Breast epithelium (tissue), 4 donors: ENCODE measurements at places on chromosomes 13 and 19.

- no peak for DNase-seq
Observed at GRCh38 chr13:97069050-97069815, 75.0 kb upstream of the OXGR1 start.

DNA sequence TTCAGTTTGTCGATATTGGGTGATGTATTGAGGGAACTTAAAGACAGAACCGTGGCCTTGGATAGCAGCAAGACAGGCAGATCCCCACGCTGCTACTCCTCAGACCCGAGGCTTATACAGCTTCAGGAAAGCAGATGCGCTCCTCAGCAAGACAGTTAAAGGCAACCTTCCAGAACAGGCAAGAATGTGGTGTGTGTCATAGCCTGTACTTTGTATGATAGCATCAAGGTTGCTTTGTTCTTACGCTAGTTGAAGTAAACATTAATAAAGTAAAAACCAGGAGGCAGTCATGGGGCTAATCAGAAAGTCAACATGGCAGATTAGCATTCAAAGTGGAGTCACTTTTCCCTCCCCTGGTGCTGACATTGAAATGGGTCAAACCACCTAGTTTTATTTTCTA is 473.2 kb downstream of the DCT start:
- DNase-seq, result no peak

GRCh38 chr19:41804336-41804735 is 7.9 kb downstream of the CEACAM3 start:
- DNase-seq, result no peak

GRCh38 chr13:52738719-52739467 is 727 bp downstream of the CNMD start:
- no peak for DNase-seq

DNA sequence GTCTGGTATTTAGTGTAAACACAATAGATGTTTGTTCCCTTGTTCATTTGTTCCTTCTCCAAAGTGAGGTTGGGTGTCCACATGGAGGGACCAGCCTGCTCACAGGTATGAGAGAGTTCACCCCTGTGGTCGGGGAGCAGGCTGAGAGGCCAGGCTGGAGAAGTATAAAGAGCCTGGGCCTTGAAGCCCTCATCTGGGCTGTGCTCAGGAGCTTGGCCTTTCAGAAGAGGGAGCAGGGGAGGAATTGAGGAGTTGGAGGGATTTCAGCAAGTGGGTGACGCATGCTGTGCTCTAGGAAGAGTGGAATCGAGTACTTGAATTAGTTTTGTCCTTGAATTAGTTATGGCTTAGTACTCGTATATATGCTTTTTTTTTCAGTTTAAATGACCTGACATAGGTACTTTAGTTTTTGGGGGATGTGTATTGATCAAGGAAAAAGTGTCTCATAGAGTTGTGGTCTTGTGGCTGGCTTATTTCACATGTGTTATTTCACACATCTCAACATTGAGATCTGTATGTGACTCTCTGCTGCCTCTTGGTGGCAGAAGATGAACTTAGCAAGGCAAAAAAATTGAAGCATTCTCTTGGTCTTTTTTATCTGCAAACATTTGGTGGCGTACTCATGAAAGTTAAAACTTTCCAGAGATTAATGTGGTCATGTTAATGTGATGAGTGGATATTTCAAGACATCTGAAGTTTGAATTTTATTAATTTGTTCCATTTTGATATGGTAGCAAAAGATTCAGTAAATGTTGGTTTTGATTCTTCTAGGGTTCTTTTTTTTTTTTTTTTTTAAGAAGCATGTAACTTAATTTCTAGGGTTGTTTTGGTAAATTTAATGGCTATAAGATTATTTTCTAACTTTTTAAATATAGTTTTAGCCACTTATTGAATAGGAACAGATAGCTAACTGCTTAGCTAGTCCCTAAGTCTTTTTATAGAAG is 54.3 kb downstream of the SLAIN1 start:
- no peak for DNase-seq

DNA sequence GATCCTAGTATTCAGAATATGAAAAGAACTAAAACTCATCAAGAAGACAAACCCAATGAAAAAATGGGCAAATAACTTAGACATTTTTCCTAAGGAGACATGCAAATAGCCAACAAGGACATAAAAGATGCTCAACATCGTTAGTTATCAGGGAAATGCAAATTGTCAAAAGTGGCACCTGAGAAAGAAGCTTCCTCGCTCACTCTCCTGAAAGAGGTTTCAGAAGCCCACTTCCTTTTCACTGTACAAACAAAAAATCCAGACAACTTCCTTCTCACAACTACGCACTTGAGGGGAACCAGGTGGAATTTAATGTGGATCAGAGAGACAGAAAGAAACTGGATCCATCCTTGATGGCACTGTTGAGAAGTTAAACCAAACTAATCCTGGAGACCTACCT is 41.5 kb downstream of the KLF12 start:
- DNase-seq, result no peak

GRCh38 chr19:13850910-13851733 is 25.8 kb upstream of the NANOS3 start:
- DNase-seq, result peak; percentile 96

DNA sequence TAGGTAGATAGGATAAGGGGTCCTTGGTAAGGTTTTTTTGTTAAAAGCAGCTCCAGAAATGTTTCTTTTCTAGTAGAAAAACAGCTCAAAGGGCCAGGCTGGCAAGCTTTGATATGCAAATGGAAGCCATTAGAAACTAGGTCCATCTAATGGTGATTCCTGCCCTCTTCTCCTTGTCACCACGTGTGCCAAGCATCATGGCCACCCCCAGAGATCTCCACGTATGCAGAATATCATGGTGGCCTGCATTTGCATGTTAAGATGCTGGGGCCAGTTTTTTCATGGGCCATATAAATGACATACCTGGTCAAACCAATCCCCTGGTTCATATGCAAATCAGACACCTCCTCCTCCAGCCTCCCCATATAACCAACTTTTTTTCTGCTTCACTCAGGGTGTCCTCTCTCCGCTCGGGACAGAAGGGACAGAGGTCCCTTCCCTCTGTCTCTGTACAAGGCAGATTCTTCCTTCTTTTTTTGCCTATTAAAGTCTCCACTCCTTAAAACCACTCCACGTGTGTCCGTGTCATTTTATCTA is 1335.9 kb downstream of the UQCRFS1 start:
- no peak for DNase-seq

DNA sequence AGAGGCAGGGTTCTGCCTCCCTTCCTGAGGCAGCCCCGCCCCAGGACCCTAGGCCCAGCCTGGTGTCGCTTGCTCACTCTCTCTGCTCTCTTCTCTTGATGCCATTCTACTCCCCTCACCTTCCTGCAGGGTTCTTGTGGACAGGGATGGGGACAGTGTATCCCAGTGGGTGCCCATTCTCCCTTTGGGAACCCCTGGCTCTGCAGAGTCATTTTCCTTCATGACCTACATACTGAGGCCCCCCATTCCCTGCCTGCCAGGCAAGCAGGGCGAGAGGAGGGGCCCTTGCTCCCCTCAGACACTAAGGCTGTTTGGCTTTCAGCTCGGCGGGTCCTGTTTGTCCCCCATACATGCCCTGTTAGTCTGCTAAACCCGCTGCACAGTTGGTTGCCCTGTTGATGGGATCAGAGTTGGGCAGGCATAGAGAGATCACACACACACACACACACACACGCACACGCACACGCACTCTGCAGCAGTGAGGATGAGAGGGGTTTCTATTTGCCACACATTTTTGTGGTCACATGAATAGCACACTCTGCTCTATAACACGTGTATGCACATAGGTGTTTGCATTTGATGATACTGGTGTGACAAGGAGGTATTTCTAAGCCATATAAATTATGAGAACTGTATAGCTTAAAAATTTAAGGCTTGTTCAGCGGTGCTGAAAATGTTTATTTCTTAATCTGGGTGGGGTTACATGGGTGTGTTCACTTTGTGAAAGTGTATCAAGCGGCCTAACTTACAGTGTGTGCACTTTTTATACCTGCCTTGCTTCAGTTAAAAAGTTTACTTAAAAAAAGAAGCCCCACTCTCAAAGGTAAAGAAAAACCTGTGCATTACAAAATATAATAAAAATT is 20.3 kb downstream of the NFIX start:
- no peak for DNase-seq

GRCh38 chr13:47017476-47017875 is 120.6 kb upstream of the HTR2A start:
- no peak for DNase-seq

DNA sequence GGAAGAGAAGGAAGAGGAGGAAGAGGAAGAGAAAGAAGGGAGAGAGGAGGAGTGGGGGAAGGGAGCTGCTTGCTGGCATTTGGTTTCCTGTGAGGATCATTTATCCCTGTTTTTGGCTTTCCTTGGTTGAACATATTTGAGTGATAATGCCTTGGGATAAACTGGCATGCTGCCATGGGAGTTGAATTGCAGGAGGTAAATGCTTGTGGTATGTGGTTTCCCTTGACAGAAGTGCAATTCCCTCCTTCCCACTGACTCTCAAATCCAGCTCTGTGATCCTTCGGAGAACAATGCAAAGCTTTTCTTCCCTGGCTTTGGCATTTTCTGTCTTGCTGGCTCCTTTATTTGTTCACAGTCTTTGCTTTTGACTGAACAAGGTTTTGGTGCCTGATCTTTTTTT is 27.2 kb upstream of the CBY2 start:
- DNase-seq, result peak; percentile 92

DNA sequence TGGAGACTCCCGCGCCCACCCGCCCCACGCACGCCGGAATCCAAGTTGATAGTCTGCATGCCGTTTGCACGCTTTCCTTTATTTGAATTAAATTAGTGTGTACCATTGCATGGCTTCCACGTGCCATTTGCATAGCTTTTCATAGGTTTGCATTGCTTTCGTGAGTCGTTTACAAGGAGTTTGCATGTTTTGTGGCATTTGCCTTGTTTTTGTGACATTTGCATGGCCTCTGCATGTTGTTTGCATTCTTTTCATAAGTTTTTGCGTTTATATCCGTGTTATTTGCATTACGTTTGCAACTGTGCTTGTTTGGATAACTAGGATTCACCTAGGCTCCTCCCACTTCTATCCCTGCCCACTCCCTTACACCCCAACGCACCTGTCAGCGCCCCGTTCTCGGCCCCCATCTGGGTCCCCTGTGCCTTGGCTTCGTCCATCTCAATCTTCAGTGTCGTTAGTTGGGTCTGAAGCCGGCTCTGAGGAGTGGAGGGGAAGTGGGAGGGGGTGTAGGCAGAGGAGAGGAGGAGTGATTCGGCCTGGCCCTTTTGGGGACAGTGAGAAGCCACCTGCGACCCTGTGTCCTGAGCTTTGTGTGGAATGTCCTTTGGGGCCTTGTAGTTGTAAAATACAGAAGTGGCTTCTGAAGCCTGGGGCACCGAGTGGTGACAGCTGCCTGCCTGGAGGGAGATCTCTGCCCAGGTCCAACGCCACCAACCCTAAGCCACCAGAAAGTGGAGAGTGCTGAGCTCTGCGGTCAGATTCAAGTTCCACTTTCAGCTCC is 2.4 kb downstream of the CCDC194 start:
- no peak for DNase-seq

DNA sequence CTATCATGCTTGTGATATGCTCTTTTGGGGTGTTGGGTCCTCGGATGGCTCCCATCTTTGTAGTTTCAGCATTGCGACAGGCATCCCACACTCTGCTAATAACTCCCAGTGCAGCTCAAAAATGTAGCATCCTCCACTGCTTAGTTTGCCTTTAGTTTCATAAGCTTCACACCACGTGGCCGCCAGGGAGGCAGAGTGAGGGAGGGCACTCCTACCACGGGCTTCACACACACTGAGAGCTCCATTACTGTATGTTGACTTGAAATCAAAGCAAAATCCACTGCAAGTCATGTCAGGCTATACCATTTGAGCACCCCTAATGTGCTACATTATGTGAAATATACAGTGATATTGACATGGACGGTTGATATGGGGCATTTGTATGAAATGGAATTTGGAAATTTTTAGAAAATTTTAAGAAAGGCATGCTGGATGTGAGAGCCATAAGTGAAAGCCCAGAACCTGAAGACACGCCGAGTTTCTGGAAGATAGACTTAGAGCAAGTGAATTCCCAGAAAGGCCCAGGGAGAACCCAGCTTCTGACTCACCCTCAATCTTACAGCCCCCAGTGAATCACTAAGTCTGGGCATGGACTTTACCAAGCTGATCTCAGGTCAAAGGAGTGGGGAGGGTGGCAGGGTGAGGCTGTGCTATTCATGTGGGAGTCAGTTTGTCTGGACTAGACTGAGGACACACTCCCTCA is 94.1 kb downstream of the HSPH1 start:
- DNase-seq, result no peak

DNA sequence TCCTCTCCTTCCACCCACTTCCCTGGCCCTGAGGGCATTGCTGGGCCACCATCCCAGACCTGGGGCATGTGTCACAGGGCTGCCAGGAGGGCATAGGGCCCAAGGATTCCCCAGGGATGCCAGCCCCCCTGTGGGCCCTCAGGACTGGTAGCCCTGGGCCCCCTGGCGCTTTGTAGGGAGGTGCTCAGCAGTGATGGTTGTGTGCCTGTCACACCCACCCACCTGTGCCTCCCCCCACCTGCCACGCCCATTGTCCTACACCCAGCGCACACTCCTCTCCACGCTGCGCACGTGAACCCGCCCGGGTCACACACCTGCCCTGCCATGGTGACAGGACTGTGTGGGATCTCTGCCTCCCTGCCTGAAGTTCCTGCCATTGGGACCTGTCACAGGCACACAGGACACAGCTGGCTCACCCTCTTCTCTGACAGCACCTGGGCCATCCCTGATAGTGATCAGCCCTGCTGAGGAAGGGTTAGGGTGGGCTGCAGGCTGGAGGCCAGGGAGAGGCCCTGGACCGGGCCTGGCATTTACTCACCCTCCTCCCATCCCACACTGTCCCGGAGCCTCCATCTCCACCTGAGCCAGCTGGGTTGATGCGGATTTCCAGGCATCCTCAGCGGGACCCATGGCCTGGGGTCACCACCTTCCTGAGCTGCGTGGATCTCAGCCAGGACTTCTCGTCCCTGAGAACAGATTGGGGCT is 23.9 kb downstream of the WTIP start:
- no peak for DNase-seq

GRCh38 chr13:97766749-97767148 is 186.7 kb upstream of the IPO5 start:
- no peak for DNase-seq

DNA sequence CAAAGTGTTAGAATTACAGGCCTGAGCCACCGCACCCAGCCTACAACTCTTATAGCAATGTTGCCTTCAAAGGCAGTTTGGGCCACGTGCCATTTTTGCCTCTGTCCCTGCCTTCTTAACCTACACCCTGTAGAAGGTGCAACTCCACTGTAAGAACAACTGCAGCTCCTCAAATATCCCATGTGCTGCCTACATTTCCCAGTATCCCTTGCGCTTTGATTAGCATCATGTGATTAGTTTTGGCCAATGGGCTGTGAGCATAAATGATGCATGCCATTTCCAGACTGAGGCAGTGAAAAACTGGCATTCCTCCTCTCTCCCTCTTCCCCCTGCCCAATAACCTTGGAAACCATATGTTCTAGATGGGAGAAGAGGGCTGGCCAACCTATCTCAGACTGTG is 75.2 kb upstream of the MRI1 start:
- DNase-seq, result no peak

- DNase-seq, result no peak
Observed at GRCh38 chr19:53554804-53555203, 16.9 kb downstream of the ZNF331 start.

DNA sequence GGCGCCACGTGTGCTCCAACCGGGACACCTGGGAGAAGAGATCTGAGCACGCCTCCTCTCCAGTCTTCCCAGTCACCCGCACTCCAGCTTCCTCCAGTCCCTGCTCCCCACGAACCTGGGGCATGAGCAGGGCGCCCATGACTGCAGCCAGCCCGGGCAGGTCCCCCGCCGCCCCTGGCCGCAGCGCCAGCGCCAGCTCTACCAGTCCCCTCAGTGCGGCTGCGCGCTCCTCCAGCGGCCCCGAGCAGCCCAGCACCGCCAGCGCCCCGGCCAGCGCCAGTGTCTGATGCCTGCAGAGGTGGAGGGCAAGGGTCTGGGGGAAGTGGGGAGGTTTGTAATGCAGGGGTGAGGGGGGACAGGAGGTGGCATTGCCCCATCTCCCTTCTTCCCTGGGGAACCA is 13.1 kb downstream of the SH2D3A start:
- DNase-seq, result no peak
